ENCODE measurements at places on chromosomes 7 and 10.

- DNase-seq = no peak
Measured at GRCh38 chr7:142130267-142130666, 18.7 kb downstream of the MGAM2 start.

DNA sequence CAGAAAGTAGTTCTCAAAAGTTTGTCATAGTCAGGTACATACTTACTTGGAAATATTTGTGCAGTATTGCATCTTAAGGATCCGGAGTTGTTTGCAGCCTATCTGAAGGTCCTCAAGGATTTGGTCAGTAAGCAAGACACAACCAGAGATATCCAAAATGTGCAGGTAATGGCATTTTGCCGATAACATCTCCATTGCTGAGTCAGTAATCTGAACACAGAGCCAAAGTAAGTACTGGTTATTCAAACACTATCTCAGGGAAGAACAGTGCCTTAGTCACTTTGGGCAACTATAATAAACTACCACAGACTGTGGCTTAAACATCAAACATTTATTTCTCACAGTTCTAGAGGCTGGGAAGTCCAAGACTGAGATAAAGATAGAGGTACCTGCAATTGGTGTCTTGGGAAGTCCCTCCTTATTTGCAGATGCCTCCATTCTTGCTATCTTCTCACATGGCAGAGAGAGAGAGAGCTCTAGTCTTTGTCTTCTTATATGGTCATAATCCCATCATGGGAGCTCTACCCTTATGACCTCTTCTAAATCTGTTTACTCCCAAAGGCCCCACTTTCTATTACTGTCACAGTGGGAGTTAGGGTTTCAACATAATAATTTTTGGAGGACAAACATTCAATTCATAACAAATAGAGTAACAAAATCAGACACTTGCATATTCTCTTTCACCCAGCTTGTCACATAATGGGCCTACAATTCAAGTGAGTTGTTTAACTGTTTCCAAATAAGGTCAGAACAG lies 73.4 kb downstream of the FAM185A start:
- DNase-seq = no peak

GRCh38 chr10:112755446-112756234 lies 194.4 kb upstream of the TCF7L2 start:
- DNase-seq = no peak

- peak; percentile 56 for DNase-seq
Measured at GRCh38 chr10:95741807-95742467, 14.0 kb upstream of the ENTPD1 start.
